ENCODE measurements at places on chromosomes 7 and 10.

DNA sequence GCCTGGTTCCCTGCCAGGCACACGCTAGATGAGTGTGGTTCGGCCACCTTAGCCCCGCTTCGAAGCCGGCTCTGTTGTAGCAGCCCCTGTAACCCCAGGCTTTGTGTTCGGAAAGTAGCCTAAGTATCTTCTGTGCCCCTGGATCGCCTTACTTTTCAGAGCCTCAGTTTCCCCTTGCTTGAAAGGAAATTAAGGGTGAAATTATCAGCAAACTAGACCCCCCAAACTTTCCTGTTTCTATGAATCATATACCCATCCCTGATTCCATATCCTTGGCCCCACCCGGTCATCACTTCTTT, 312 bp downstream of the PDCD11 start:
- no peak for DNase-seq

DNA sequence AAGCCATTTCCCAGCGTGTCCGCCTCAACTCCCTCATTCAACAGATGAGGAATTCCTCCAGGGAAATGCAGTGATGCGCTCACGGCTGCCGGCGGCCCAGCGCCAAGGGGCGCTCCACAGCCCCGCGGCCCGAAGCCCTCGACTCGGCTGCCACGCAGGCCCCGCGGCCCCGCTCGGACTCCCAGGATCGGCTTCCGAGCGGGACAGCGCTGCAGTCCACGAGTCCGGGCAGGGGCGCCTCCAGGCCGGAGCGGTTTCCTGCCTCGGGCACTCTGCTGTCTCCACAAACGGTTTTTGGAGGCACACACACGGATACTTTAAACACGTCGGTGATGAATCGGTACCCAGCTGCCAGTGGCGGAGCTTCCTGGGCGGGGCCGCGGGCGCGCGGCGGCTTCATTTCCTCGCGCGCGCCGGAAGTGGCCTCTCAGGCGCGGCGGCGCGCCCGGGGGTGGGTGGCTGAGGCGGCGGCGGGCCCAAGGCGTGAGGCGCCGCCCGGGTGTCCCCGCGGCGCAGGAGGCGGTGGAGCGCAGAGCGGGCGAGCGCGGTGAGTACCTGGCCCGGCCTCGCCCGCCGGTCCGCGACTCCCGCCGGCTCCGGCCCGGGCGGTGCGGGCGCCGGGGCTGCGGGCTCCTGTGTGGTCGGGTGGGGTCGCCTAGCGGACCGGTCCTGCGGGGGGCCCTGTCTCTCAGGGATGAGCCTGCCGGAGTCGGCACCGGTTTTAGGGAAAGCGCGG, at the start of gene CSGALNACT2:
Gene CSGALNACT2 (plus strand): TSS at position 425 of the 736 bp plus-strand sequence. CDS start 16,705 bp downstream, outside the sequence.
- peak; percentile 87 for DNase-seq

- DNase-seq, result no peak
Measured at GRCh38 chr10:19801369-19801768, 14.9 kb upstream of the PLXDC2 start.

- DNase-seq, result no peak
Measured at GRCh38 chr7:29237489-29237888, 42.9 kb downstream of the CHN2 start.

- no peak for DNase-seq
Measured at GRCh38 chr7:19964246-19964645, 190.8 kb upstream of the TMEM196 start.

GRCh38 chr10:102802920-102803534, 34.2 kb downstream of the CYP17A1 start:
- peak; percentile 24 for DNase-seq

- no peak for DNase-seq
Measured at GRCh38 chr7:71563276-71563675, 431.3 kb downstream of the GALNT17 start.

- DNase-seq, result no peak
Measured at GRCh38 chr7:137151041-137151689, 192.4 kb downstream of the PTN start.

GRCh38 chr7:13036256-13036780, 348.9 kb downstream of the ARL4A start:
- DNase-seq, result no peak

DNA sequence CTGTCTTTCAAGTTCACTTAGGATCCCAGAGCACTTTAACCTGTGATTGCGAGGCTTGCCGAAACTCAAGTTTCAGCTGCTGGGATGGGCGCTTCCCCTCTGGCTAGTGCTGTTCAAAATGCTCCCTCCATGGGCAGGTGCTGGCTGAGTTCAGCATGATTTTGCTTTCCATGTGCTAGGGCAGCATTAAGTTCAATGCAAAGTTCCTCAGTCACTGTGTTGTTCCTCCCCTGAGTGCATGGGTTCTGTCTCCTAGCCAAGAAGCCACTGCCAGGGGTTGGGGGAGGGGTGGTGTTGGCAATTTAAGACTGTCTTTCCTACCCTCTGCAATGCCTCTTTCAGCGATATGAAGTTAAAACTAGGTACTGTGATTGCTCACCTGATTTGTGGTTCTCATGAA, 56.5 kb upstream of the HELLS start:
- DNase-seq, result no peak

DNA sequence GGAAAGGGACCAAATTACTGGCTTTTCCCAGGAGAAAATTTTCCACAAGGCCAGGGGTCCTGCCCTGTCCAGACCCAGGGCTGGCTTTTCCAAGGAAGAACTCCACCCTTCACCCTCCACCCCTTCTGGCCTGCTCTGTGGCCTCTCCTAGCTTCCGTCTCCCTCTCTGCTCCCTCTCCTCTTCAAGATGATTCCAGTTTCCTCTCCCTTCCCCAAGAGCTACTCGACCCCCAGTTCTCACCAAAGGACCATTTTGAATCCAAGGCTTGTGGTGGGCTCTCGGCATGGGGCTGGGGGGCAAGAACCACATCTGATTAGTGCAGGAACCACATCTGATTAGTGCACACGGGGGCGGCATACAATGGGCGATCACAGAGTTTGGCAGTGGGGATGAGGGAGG, 7.7 kb downstream of the CHAT start:
- no peak for DNase-seq

- peak; percentile 43 for DNase-seq
Measured at GRCh38 chr10:60943316-60944057, 498 bp downstream of the RHOBTB1 start.
